Hindlimb muscle (tissue), 1 donor: ENCODE measurements at places on chromosomes 7 and 10.

- DNase-seq, result no peak
Measured at GRCh38 chr10:44244745-44245600, 139.9 kb downstream of the CXCL12 start.

DNA sequence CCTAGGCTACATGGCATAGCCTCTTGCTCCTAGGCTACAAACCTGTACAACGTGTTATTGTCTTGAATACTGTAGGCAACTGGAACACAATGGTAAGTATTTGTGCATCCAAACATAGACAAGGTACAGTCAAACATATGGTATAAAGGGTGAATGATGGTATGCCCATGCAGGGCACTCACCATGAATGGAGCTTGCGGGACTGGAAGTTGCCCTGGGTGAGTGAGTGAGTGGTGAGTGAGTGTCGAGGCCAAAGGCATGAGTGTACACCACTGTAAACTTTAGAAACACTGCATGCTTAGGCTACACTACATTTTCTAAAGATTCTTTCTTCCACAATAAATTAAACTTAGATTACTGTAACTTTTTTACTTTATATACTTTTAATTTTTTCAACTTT is 165.7 kb downstream of the PARD3 start:
- no peak for DNase-seq

GRCh38 chr10:74490551-74490950 is 335.8 kb upstream of the KAT6B start:
- no peak for DNase-seq

GRCh38 chr10:124495162-124495561 is 33.5 kb downstream of the LHPP start:
- no peak for DNase-seq

DNA sequence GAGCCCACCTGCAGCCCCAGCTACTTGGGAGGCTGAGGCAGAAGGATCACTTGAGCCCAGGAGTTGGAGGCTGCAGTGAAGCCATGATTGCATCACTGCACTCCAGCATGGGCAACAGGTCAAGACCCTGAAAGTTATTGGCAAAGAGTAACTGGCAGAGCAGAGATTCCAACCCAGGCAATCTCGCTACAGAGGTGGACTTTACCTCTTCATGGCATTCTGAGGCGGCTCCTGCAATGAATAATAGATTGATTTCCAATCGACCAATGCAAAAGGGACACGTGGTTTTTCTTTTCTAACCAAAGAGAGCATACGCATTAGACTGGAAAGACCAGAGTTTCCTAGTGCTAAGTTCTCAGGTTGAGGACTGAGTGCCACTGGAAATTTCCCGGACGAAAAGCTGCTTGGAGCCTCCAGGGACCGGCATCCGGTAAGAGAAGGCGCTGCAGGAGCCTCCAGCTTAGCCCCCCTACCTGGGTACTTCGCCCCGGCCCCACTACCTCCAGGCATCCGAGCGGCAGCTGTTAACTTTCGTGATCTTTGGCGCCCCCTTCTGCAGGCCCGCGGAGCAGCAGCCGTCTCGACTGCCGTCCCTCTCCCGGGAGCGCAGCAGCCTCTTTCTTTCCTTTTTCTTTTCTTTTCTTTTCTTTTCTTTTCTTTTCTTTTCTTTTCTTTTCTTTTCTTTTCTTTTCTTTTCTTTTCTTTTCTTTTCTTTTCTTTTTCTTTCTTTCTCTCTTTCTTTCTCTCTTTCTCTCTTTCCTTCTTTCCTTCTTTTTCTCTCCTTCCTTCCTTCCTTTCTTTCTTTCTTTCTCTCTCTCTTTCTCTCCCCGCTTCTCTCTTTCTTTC is 4.1 kb downstream of the MBLAC1 start:
- DNase-seq, result peak; percentile 73

DNA sequence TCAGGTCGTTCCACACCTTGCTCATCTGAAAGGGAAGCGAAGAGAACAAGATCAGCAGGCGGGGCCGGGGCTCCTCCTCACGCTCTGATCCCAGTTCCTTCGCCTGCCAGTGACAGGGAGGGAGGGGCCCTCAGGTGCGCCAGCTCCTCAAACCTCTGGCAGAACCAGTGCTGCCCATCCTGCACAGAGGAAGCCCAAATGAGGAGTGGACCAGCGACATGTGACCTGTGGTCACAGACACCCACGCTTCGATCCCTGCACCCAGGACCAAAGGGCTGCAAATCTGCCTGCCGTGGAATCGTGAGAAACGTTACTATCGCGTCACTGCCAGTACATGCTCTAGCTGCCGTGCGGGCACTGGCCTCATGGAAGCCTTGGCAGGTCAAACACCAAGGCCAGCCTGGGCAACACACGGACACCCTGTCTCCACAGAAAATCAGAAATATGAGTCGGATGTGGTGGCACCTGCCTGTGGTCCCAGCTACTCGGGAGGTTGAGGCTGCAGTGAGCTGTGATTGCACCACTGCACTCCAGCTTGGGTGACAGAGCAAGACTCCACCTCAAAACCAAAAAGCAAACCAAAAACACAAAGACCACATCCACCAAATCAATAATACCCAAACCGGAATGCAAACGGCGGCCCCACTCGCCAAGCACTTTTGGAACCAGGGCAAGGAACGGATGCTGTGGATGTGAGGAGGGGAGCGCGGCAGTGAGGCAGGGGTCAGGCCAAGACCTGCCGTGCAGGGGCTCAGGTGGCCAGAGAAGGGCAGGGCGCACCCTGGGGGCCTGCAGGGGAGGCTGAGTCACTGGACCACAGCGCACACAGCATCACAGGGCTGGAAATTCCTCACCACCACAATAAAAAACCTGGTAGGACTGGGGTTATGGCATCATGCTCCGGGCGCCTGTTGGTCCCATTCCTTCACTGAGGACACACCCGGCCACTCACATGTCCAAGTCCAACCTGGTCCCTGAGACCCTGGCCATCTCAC is 13.4 kb downstream of the NUDT1 start:
- no peak for DNase-seq

GRCh38 chr7:7607010-7607409 is 33.5 kb upstream of the UMAD1 start:
- DNase-seq, result no peak

- no peak for DNase-seq
Measured at GRCh38 chr7:47594406-47594805, 12.5 kb upstream of the TNS3 start.

DNA sequence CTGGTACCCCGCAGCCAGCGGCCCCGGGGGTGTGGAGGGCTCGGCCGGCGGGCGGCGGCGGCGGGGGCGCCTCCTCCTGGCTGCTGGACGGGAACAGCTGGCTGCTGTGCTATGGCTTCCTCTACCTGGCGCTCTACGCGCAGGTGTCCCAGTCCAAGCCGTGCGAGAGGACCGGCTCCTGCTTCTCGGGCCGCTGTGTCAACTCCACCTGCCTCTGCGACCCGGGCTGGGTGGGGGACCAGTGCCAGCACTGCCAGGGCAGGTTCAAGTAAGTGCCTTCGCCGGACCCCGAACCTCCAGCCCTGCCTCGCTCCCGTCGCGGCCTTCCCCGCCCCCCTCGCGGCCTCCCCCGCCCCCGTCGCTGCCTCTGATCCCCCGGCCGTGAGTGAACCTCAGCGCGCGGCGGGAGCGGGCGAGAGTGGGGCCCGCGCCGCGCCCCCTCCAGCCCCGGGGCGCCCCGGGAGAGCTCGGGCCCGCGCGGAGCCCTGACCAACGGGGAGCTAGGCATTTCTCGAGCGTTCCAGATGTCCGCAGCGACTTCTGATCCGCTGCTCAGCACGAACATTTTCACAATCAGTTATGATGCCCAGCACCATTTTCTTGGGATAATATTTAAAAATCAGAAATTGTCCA is 727 bp downstream of the ATRNL1 start:
- no peak for DNase-seq

- no peak for DNase-seq
Measured at GRCh38 chr10:132375795-132376297, 21.2 kb upstream of the PWWP2B start.

GRCh38 chr10:72720814-72721660 is 29.1 kb downstream of the MCU start:
- no peak for DNase-seq

GRCh38 chr7:39734633-39735004 is 111.2 kb downstream of the RALA start:
- no peak for DNase-seq

GRCh38 chr10:5951167-5951711 is 26.1 kb downstream of the IL15RA start:
- no peak for DNase-seq

- no peak for DNase-seq
Measured at GRCh38 chr7:53657586-53657985, 622.2 kb downstream of the POM121L12 start.

DNA sequence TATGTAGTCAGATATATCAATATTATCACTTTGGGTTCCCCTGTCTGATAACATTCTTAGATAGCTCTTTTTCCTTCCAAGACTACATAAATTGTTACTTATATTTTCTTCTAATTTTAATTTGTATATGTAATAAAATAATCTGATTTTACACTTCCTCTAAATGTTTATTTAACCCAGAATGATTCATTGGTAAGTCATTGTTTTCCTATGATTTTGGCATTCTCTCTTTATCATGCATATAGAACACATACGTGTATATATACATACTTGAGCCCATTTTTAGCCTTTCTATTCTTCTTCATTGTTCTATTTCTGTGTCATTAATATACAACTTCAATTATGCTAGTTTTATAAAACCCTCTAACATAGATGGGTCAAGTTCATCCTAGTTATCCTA is 16.6 kb downstream of the SFTPD start:
- DNase-seq, result no peak

DNA sequence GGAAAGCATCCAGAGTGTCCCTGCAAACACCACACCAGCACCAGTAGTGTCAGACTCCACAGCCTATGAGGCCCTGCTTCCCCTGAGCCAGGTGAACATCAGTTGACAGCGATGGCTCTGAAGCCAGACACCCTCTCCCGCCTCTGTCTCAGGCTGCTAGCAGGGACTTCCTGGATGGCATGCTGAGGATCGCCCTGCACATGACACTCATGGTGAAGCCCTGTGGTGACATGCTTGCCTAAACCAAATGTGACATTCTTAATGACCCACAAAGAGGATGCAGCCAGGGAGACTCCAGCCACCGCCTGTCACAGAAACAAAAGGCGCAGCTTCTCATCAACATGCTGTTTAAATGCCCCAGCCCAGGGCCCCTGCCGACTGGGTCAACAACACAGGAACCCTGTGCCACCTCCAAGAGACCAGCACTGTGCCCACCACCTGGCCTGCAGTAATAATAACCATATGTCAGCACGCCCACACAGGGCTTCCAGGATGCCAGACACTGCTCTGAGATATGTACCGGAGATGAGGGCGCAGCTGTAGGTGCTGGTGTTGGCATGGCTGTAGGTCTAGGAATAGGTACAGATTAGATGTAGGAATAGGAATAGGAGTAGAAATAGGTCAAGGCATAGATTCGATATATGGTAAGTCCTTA is 81.3 kb downstream of the GRID1 start:
- no peak for DNase-seq

DNA sequence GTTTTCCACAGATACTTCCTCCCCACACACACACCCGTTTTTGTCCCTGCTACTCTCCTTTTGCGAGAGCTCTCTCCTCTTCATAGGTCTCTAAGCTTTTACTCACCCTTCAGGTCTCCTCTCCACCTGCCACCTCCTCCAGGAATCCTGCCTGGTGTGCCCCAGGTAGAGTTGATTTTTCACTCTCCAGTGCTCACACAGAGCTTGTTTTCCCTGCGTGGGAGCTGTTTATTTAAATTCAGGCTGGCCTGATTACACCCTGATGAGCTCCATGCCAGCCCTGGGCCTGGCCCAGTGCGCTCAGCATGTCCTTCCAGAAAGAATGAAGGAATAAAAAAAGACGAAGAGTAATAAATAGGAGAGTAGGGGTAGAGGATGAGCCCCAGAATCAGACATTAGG is 7.5 kb upstream of the CLDN4 start:
- DNase-seq, result no peak

DNA sequence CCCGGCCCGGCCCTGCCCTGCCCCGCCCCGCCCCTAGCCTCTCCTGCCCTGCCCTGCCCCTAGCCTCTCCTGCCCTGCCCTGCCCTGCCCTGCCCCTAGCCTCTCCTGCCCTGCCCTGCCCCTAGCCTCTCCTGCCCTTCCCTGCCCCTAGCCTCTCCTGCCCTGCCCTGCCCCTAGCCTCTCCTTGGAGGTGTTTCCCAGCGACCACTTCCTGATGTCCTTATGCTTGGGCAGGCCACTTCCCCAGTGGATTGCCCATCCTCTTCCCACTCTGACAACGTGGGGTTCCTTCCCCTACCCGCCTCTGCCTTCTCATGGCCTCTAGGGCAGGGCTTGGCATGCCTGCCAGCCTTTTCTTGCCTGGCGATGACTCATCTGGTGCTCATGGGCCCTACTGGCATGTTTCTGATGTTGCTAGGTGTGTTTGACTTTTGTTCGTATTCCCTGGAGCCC is 21.2 kb downstream of the PRXL2A start:
- DNase-seq, result no peak

DNA sequence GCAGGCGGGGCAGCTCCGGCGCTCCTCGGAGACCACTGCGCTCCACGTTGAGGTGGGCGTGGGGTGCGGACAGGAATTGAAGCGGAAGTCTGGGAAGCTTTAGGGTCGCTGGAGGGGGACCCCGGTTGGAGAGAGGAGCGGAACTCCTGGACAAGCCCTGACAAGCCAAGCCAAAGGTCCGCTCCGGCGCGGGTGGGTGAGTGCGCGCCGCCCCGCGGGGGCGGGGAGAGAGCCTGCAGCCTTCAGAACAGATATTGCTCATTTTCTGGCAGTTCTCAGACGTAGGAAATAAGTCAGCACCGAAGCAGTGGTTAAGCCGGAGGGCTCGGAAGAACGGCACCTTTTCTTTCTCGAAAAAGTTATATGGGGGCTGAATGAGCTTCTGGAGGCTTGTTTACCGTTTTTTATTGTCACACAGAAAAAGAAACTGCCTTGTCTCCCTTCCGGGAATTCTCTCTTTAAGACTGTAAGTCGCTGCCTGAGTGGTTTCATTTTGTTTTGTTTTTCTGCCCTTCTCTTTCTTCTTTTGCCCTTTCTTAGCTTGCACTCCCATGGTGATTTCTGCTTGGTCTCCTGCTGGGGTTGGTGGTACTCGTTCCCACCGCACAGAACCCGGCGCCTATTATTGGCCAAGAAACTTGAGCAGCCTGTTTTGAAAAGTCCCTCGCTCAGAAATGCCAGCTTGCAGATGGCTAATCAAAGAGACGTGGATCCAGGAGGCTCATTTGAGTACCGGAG is 732 bp downstream of the FAS start:
- DNase-seq, result peak; percentile 84

GRCh38 chr7:40382145-40382544 is 247.3 kb downstream of the SUGCT start:
- DNase-seq, result no peak

GRCh38 chr7:98378210-98378819 is 22.6 kb downstream of the BAIAP2L1 start:
- DNase-seq, result no peak

GRCh38 chr10:99917963-99918825 is 91.6 kb downstream of the DNMBP start:
- DNase-seq, result peak; percentile 59

- DNase-seq, result no peak
Measured at GRCh38 chr7:124027236-124027635, 5.6 kb downstream of the TMEM229A start.
